Thoracic aorta endothelial cell (primary cell): ENCODE measurements at places on chromosomes 3 and 15. TPM values are rescaled to one million over a fixed set of nuclear protein-coding genes. Genes with fewer than 3 reads are reported as not detected.

The CYP1A2 gene
- total RNA-seq = not detected in 2 replicates

The TICRR gene
- 10.9 and 16.2 TPM in 2 replicates for total RNA-seq

The HCLS1 gene
- 43.8 and 55.7 TPM in 2 replicates for total RNA-seq

The RARRES1 gene
- 0.57 and 0.66 TPM in 2 replicates for total RNA-seq

The NAA50 gene
- 264 and 310 TPM in 2 replicates for total RNA-seq

The TBC1D2B gene
- 27.3 and 36.8 TPM in 2 replicates for total RNA-seq

The CLEC3B gene
- total RNA-seq = not detected in 2 replicates

The COL7A1 gene
- total RNA-seq = 0.13 and 0.14 TPM in 2 replicates

The GOLGA8M gene
- total RNA-seq = 0.27 TPM in 1 of 2 replicates, not detected in the other

The TRH gene
- not detected in 2 replicates for total RNA-seq

The PLEKHO2 gene
- total RNA-seq = 17.3 and 24.8 TPM in 2 replicates

The CD96 gene
- not detected in 2 replicates for total RNA-seq

The CLDN11 gene
- total RNA-seq = 7.5 and 191 TPM in 2 replicates

The RBPMS2 gene
- total RNA-seq = 0.13 and 0.65 TPM in 2 replicates

The SLC7A14 gene
- total RNA-seq = 1.1 and 2.4 TPM in 2 replicates

The TEX55 gene
- total RNA-seq = not detected in 2 replicates
